ENCODE measurements at places on chromosomes 12 and 14.

- no peak for DNase-seq
Measured at GRCh38 chr12:65182012-65182739, 12.8 kb downstream of the LEMD3 start.

- no peak for DNase-seq
Measured at GRCh38 chr12:112165624-112166023, 40.3 kb downstream of the TRAFD1 start.

DNA sequence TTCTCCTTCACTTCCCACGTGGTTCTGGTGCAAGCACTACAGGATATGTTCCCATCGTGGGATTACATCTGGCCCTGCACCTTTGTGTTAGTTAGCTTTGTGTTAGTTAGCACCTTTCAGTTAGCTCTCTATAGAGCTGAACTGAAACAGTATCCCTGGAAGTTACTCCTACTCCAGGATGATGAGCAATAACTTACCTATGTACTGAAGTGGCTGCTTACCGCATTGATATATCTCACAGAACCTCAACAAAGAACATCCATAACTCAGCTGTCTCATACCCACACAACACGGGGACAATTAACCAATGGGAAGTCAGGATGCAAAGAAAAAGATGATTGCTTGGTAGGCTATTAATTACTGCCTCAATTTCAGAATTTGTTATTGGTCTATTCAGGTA lies 146.6 kb downstream of the ASCL4 start:
- DNase-seq: no peak

- DNase-seq: no peak
Measured at GRCh38 chr12:68056300-68056699, 67.1 kb downstream of the IFNG-AS1 start.

GRCh38 chr14:95432144-95433093 lies 84.0 kb downstream of the SYNE3 start:
- DNase-seq: no peak

Measured in BJ (cell line).